Mesenteric fat pad (tissue), 1 donor: ENCODE measurements at places on chromosomes 7 and 10. TPM values are rescaled to one million over a fixed set of nuclear protein-coding genes. Genes with fewer than 3 reads are reported as not detected.

DNA sequence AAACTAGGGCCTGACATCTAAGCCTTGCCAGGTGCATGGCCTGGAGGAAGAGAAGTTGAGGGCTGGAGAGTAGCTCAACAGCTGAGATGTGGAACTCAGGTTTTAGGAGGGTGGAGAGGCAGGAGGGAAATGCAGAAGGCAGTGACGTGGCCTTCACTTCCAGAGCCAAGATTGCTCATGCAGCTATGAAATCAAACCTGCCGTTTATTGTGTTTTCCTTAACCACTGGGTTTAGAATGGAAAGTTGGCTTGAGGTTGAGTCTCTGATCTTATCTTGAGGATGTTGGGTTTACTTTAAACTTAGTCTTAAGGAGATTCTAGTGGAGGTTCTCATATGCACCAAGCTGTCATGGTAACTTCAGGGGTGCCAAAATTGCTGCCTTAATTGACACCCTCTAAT, 178.6 kb downstream of the SORCS3 start:
- no peak for DNase-seq

DNA sequence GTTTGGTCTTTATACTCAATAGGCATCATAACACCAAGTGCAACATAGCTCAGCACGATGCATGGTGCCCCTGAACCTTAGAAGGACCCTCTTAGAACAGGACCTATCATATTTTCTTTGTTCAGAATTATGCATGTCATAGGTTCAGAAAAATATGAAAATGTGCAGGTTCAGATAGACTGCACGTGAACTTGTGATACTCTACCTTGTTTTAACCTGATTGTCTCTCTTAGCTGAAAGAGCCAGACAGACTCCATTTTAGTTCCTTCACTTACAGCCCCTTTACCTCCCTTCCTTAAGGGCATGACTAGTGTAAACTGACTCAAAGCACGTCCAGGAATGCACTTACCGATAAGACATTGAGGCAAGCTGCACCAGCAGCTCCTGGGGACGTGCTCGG, 35.1 kb downstream of the MYOF start:
- DNase-seq = no peak

DNA sequence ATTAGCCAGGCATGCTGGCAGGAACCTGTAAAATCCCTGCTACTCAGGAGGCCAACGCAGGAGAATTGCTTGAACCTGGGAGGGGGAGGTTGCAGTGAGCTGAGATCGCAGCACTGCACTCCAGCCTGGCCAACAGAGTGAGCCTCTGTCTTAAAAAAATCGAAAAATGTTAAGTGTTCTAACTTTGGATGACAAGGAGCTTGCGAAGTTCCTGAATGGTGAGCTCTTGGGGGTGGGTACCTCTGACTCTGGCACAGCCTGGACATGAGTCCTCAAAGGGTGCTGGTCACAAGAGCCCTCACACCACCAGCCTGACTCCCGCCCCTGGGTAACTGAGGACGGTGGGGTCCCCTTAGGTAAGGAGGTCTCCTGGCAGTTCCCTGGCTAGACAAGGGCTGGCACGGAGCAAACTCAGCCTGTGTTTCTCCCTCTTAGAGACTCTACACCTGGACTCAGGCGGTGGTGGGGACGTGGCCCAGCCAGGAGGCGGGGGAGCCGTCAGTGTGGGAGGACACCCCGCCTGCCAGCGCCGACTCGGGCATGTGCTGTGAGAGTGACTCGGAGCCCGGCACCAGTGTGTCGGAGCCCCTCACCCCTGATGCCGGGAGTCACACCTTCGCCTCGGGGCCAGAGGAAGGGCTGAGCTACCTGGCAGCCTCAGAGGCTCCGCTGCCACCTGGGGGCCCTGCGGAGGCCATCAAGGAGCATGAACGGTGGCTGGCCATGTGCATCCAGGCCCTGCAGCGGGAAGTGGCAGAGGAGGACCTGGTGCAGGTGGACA, 24.1 kb downstream of the AMZ1 start:
- DNase-seq = no peak

- no peak for DNase-seq
These were observed 231.1 kb downstream of the REEP3 start for GRCh38 chr10:63752318-63752717.

DNA sequence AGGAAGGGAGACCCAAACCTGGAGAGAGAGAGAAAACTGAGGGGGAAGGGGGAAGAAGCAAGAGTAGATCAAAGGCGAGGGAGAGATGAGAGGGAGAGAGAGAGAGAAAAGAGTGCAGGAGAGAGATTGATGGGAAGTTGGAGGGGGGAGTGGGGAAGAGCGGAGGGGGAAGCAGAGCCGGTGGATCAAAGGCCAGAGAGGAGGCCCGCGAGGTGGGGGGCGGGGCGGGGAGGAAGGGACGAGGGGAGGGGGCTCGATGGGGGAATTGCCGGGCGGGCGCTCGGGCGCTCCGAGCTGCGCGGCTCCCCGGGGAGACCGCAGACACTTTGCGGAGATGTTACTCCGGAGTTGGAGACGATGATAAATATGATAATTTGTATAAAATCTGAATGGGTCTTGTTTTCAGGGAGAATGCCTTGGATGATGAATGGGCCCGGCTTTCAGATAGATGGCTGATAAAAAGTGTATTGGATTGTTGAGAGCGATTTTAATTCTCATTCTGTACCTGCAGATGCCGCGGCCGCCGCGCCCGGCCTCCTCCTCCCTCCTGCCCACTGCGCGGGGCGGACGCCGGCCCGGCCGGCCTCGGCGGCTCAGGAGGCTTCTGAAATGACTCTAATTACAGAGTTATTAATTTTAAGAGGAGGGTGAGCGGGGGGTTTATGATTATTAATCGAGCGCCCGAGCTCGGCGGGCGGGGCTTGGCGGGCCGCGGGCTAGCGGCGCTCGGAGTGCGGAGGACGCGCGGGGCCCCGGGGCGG, 21.4 kb upstream of the PAX2 start:
- DNase-seq = no peak

- no peak for DNase-seq
These were observed 12.4 kb upstream of the GSTK1 start for GRCh38 chr7:143250822-143251221.

GRCh38 chr10:31866118-31866670, 62.4 kb downstream of the ARHGAP12 start:
- DNase-seq = no peak

GRCh38 chr7:108136191-108136688, 6.1 kb upstream of the LAMB4 start:
- DNase-seq = no peak

GRCh38 chr10:69668721-69669120, 38.7 kb downstream of the FAM241B start:
- no peak for DNase-seq

GRCh38 chr10:67433276-67433675, 262.7 kb downstream of the CTNNA3 start:
- no peak for DNase-seq

PPP1R9A gene
- 13.8 TPM for total RNA-seq

AGAP6 gene
- total RNA-seq = 15.0 TPM

ATRNL1 gene
- 0.74 TPM for total RNA-seq

ZNF467 gene
- 11.5 TPM for total RNA-seq

C10orf71 gene
- not detected for total RNA-seq

CCDC146 gene
- 11.4 TPM for total RNA-seq

CPED1 gene
- 44.4 TPM for total RNA-seq

PDE1C gene
- total RNA-seq = 2.2 TPM

SOSTDC1 gene
- not detected for total RNA-seq

CRCP gene
- 29.1 TPM for total RNA-seq
